Small intestine (tissue), 16 donors: ENCODE measurements at places on chromosomes 16 and 17. TPM values are rescaled to one million over a fixed set of nuclear protein-coding genes. Genes with fewer than 3 reads are reported as not detected.

The TEKT5 gene
- polyA plus RNA-seq, result 0.07 TPM

The PKD1 gene
- polyA plus RNA-seq, result 10.5 TPM

The FAM222B gene
- polyA plus RNA-seq, result 13.2 TPM

The SHISA6 gene
- polyA plus RNA-seq, result 0.24 TPM

The YBX2 gene
- polyA plus RNA-seq, result 49.6 TPM

The AGRP gene
- not detected for polyA plus RNA-seq

The SHMT1 gene
- 19.2 TPM for polyA plus RNA-seq

The ST6GALNAC2 gene
- polyA plus RNA-seq, result 1.1 TPM

The PERCC1 gene
- 0.58 TPM for polyA plus RNA-seq

The QRICH2 gene
- 3.0 TPM for polyA plus RNA-seq

The TMEM106A gene
- 5.9 TPM for polyA plus RNA-seq

The TNS4 gene
- not detected for polyA plus RNA-seq

The ARHGAP44 gene
- polyA plus RNA-seq, result 12.3 TPM

The PYY gene
- polyA plus RNA-seq, result 10.5 TPM

The HAS3 gene
- 0.80 TPM for polyA plus RNA-seq

The MRTFB gene
- 3.1 TPM for polyA plus RNA-seq

The DNAH2 gene
- not detected for polyA plus RNA-seq

The GRAPL gene
- 2.6 TPM for polyA plus RNA-seq

The GPRC5B gene
- polyA plus RNA-seq, result 0.22 TPM

The ITGAD gene
- not detected for polyA plus RNA-seq

The SCIMP gene
- 4.4 TPM for polyA plus RNA-seq

The SLC38A8 gene
- not detected for polyA plus RNA-seq

The CAMKK1 gene
- polyA plus RNA-seq, result 3.9 TPM

The GAST gene
- polyA plus RNA-seq, result 1.9 TPM

The UTS2R gene
- polyA plus RNA-seq, result not detected

The SULT1A4 gene
- polyA plus RNA-seq, result 768 TPM
